Naive thymus-derived CD8-positive, alpha-beta T cell (primary cell): ENCODE measurements at places on chromosomes 2 and 18. TPM values are rescaled to one million over a fixed set of nuclear protein-coding genes. Genes with fewer than 3 reads are reported as not detected.

DNA sequence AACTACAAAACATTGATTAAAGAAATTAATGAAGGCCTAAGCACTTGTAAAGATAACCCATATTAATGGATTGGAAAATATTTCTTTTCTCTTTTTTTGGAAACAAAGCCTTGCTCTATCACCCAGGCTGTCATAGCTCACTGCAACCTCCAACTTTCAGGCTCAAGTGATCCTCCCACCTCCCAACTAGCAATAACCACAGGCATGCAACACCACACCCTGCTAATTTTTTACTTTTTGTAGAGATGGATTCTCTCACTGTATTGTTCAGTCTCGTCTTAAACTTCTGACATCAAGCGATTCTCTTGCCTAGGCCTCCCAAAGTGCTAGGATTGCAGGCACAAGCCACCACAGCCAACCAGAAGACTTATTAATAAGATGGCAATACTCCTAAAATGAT, 73.4 kb upstream of the NDUFV2 start:
- no peaks in the 10 kb centered on the region for H3K36me3 ChIP-seq
- no peak for DNase-seq
- H3K27ac ChIP-seq, result no peak overlapping the region

- no peaks in the 10 kb centered on the region for H3K4me1 ChIP-seq
- H3K36me3 ChIP-seq, result no peaks in the 10 kb centered on the region
- no peak overlapping the region for H3K4me3 ChIP-seq
- H3K27ac ChIP-seq, result no peak overlapping the region
These were observed 86.9 kb downstream of the LRRC30 start for GRCh38 chr18:7317804-7318231.

The FOXI3 gene
- not detected for total RNA-seq

The LIMS4 gene
- total RNA-seq, result not detected
